Amniotic epithelial cell (primary cell): ENCODE measurements at places on chromosomes 6 and 20.

- no peak for DNase-seq
Observed at GRCh38 chr6:76984572-76984971, 478.7 kb downstream of the HTR1B start.

GRCh38 chr6:40721271-40721952, 134.2 kb upstream of the LRFN2 start:
- no peak for DNase-seq

GRCh38 chr6:166612471-166612881, 14.6 kb downstream of the RPS6KA2 start:
- DNase-seq = peak; percentile 64

DNA sequence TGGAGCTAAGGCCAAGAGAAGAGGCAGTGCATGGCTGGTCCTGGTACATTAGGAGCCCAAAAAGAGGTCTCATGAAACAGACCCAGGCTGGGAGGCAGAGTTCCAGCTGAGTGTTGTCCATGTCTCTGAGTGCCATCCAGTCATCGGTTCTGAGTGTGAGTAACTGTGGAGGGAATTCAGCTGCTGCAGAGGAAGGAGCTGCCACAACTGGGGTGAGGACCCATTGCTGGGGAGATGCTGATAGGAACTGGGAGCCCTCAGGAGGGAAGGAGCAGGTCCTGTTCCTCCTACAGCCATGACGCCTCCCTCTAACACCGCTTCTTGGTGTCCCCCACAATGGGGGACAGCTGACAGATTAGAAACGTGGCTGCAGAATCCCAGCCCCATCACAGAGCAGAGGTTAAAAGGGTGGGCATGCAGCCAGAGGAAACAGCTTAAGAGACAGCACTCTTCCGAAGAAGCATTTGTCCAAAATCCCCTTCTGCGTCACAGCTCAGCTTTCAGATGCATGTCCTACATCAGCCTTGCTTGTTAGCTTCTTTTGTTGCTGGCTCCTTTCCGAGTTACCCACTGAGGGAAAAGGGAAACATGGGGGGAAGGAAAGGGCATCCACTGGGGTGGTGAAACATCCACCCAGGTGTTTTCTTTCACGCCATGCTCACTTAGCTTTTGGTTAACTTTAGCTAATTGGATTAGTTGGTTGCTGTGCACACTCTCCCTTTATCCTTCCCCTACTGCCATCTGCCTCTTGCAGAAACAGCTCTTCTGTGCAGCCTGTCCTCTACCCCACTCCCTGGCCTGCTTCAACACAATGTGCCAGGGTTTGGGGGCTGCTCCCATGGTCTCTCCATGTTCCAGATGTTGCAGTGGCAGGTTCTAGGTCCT, 239.2 kb downstream of the SYNDIG1 start:
- no peak for DNase-seq

DNA sequence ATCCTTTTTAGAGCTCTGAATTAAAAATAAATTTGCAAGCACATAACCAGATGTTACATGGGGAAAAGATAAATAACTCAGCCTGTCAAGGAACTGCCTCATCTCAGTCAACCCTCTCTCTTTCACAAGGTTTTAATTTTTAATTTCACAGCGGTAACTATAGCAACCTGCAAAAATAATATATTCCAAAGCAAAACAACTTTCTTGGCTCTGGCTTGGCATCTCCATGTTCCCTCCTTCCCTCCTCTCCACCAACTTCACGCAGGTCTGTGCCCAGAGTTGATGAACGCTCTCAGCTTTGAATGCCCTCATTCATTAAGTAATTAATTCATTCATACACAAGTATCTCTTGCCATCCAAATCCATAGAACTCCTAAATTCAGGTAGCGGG, 32.5 kb upstream of the SIRPA start:
- no peak for DNase-seq

GRCh38 chr6:75337835-75338580, 53.4 kb upstream of the TMEM30A start:
- DNase-seq = no peak

- no peak for DNase-seq
Observed at GRCh38 chr6:99867026-99867425, 127.0 kb downstream of the MCHR2 start.

- DNase-seq = no peak
Observed at GRCh38 chr6:13014504-13015378, 298.2 kb downstream of the PHACTR1 start.

GRCh38 chr6:128554302-128554701, 33.9 kb upstream of the PTPRK start:
- DNase-seq = peak; percentile 21

GRCh38 chr6:16130932-16131387, 2.1 kb downstream of the MYLIP start:
- peak; percentile 90 for DNase-seq

GRCh38 chr6:37946057-37946456, 126.5 kb downstream of the ZFAND3 start:
- DNase-seq = no peak

- DNase-seq = peak; percentile 79
Observed at GRCh38 chr6:79821859-79822258, 125.5 kb downstream of the ELOVL4 start.

- no peak for DNase-seq
Observed at GRCh38 chr6:165713845-165714466, 50.9 kb upstream of the PDE10A start.

DNA sequence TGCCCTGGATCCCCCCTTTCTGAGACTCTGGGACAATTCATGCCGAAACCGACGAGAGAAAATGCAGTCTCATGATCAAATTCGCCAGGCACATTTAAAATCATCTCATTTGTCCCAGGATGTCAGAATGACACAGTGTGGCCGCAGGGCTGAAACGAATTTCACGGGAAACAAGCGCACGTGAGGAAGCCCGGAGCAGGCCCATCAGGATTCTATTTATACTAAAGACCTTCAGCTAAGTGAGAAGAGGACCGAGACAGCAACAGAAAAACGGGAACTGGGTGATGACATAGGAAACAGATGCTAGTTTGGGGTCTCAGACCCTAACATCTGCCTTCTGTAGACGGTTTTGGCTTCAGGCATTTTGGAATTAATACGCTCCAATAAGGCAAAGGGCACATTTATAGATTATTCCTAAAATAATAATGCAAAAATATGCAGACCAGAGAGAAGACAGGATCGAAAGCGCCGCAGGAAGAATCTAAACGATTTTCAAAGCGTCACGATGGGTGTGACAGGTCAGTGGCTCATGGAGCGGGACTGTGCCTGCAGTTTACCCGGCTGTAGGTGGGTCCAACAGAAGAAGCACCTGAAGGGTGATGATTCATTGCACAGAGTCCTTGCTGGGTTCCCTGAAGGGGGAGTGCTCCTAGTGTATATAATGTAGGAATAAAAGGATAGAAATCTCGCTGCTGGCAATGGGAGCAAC, 80.8 kb upstream of the MPC1 start:
- DNase-seq = no peak

DNA sequence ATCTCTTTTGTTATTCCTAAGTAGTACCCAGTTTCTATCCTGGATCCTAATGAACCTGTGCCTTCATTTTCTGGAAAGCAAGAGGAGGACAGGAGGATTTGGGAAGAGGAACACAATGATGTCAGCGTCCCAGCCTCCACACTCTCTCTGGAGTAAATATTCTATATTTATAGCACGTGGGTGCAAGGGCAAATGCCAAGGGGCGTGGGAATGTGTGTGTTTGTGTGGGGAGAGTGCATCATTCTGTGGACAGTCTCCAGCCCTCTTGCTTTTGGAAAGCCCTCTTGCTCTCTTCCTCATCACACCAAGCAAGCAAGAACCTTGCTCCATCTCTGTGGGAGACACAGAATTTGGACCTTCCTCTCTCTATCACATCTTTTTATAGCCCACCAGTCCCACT, 103.2 kb upstream of the EMILIN3 start:
- DNase-seq = no peak

DNA sequence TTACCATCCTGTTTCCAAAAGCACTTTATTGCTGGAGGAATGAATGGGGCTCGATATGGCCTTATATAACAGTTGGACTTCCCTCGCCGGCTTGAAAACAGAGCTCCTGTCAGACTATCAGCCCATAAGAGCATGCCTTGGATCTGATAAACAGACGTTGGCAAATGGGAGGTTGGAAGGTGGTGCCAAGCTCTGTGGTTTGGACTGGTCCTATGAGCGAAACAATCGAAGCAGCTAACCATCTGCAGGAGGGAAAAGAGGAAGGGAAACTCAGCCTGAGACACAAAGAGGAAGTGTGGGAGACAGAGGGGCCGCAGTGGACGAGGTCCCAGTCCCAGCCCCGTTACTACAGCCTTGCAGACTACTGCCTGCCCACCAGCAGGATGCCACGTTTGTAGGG, 92.9 kb downstream of the TFAP2C start:
- no peak for DNase-seq

DNA sequence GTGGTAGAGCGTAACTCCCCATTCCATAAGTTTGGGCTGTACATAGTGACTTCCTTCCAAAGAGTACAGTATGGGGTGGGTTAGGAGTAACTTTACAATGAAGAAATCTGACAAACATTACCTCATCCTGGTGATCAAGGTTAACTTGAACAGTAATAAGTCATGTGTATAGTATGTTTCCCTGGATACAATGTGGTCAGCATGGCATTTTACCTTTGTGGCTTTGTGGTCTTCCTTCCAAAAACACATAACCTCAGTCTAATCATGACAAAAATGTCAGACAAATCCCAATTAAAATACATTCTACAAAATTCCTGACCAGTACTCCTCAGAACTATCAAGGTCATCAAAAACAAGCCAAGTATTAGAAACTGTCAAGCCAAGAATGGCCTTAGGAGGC, 225.1 kb downstream of the UBE3D start:
- DNase-seq = peak; percentile 5

GRCh38 chr20:41110012-41110411, 27.3 kb upstream of the PLCG1 start:
- DNase-seq = no peak

GRCh38 chr6:52529311-52529710, 47.5 kb downstream of the TRAM2 start:
- no peak for DNase-seq

DNA sequence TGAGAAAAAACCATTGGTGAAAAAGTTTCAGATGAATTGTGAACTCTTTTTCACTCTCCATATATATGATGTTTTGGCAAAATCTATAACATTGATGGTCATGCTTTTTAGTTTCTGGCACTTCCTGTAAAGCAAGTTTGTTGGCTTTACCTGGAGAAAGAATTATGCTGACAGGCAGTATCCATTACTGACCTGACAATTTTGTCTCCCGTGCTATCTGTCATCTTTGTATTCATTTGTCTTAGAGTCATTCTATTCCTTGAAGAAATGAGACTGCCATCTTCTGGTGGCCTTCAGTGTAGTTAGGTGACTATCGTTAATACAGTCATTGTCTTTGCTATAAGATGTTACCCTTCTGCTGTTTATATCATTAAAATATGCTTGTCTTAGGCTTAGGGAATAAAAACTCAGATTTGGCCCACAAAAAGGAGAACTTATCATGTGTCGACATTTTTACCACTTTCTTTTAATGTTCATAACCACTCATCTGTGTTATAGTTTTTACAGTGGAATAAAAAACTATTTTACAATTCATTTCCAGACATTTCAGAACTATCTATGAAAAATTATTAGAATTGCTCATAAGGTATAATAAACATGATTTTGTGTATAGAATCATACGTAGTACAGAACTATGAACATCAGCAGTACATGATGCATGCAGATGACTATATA, 707.0 kb downstream of the EPM2A start:
- DNase-seq = peak; percentile 11

GRCh38 chr20:43187476-43188233, 2.1 kb downstream of the PTPRT start:
- peak; percentile 42 for DNase-seq

DNA sequence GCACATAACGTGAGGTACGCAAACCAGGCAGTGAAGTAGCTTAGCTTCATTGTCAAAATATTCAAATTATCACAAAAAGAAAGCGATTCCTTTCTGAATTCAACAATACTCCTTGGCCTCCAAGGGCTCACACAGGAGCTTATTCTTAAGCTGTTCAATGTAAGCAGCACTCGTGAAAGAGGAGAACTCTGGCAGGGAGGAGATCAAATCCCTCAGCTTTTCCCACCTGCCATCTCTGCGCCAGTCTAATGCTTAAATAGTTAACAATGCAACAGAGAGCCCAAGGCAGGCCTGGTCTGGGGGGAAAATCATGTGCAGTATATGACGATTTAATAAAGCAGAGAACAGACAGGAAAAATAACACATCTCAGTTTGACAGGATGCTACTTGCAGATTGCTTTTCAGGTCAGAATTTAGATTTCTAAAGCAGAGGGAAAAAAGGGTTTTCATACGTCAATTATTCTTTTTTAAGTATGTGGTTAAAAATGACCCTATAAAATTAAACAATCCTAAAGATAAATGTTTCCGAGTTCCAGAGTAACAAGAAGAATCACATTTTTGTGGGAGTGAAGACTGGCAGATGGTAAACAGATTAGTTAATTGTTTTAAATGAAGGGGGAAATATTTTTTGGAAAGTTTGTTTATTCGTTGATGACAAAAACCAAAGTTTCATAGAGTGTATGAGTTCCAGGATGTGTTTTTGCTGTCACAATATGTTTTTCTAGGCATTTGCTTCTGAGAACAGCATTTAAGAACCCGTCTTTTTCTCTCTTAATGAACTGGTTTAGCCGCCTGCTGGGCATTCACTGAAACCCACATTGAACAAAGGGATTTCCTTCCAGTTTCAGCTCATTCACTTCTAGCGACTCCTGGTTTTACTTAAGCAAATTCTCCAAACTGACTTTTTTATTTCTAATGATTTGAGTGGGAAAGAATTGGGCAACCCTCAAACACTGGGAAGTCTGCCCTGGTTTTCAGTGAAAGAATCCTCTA, 45.9 kb downstream of the PLAGL1 start:
- DNase-seq = peak; percentile 56

DNA sequence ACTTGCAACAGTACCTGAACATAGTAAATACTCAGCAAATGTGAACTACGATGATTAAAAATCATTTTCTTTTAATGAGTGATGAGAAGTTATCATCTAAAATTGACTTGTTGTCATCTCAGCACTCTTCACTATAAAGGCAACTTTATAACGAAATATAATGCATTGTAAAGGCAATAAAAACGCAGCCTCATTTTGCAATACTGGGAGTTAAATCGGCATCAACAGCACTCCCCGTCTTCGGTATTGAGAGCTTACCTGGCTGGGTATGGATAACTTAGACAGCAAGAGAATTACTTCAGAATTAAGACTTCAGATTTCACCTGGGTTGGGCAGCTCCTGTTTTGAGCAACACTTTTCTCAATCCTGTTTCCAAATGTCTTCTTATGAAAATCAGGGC, 20.8 kb downstream of the NKX2-2 start:
- no peak for DNase-seq

DNA sequence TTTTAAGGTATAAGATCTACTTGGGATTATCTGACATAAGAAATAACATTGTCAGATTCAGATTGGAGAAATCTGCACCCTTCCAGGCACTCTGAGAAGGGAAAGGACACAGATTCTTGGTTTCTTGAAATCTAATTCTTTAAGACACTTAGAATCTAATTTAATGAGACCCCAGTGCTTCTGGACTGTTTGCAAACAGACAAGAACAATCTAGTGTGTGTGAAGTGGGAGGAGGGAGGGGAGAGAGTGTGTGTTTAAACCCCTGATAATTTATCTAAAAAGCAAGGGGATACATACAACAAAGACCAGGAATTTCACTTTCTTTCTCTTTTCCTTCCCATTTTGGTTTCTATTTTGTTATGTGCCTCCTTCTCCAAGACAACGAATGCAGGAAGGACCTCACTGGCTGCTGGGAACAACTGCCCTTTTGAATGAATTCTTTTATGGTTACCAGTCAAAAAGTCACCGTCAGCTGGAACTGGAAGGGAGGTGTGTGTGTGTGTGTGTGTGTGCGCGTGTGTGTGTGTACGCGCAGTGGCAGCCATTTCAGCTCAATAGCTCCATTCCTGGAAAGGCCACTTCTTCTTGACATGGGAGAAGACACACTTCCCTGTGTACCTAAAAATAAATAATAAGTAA, 129.4 kb downstream of the BCAS1 start:
- DNase-seq = peak; percentile 69
